ENCODE measurements at places on chromosomes 7 and 10.

GRCh38 chr7:347644-348479, 57.9 kb downstream of the FOXL3 start:
- no peak for DNase-seq

GRCh38 chr7:21131897-21132296, 296.0 kb upstream of the SP4 start:
- no peak for DNase-seq

DNA sequence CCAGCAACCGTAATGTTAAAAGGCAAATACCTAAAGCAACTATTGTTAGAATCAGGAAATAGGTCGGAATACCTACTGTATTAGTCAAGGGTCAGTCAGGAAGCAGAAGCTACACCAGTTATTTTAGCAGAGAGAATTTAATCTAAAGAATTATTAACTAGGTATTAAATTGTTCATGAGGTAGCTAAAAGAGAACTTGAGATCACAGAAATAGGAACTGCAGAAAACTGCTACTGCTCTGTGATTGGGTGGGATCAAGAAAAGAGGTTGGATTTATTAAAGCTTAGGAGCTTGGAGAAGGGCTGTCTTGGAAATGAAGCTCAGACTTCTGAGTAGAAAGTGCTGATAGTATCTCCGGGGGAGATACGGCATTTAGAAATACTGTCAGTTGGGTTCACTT, 20.0 kb upstream of the ZNF438 start:
- DNase-seq = no peak

- DNase-seq = peak; percentile 52
Observed at GRCh38 chr7:2523941-2524807, 4.6 kb downstream of the LFNG start.

DNA sequence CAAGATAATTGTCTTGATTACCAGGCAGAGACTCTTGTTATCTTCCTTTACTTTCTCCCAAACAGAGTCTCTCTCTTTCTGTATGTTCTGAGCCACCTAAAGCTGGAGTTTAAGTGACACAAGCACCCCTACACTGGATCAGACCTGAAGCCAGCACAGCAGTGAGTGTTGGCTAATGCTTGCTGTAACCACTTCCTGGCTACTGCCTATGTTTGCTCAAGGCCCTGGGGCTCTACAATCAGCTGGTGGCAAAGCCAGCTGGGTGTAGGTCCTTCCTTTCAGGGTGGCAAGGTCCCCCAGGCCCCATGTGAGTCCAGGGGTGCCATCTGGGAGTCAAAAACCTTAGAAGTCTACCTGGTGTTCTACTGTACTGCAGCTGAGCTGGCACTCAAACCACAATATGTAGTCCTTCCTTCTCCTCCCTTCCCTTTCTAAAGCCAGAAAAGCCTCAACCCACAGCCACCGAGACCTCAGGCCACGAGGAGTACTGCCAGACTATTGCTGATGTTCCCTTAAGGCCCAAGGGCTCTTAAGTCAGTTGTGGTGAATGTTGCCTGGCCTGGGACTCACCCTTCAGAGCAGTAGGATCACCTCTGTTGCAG, 416.3 kb downstream of the ADRA2A start:
- no peak for DNase-seq

DNA sequence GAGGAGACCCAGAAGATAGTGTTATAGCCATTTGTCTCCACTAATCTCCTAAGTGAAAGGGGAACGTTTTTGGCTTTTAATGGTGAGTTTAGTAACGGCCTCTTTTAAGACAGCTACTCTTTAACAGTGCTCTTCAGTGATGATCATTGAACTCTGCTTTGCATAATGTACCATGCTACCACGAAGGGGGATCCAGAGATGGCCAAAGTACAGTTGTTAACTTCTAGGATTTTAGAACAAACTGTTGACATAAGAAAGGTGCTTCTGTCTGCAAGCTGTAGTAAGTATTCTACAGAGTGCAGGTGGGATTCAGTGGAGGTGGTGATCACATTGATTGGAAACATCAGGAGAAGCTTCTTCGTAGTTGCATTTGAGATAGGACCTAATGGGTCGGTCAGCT, 114.1 kb upstream of the RPA3 start:
- no peak for DNase-seq

DNA sequence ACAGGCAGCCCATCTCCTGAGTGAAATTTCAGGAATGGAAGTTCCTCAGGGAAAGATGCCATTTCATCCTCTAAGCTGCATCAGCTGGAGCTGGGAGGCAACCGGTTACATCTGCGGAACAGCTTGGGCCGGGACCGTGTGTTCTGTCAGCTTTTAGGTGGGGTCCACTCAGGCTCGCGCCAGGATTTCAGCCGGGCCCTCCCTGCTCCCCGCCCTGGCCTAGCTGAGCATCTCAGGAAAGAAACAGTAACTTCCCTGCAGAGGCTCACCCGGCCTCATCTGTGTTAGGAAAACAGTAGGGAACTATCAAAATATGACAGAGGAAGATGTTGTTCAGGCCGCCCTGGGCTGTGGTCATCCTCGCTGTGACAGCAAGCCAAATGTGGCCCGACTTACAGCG, 110.4 kb downstream of the TRIL start:
- no peak for DNase-seq

DNA sequence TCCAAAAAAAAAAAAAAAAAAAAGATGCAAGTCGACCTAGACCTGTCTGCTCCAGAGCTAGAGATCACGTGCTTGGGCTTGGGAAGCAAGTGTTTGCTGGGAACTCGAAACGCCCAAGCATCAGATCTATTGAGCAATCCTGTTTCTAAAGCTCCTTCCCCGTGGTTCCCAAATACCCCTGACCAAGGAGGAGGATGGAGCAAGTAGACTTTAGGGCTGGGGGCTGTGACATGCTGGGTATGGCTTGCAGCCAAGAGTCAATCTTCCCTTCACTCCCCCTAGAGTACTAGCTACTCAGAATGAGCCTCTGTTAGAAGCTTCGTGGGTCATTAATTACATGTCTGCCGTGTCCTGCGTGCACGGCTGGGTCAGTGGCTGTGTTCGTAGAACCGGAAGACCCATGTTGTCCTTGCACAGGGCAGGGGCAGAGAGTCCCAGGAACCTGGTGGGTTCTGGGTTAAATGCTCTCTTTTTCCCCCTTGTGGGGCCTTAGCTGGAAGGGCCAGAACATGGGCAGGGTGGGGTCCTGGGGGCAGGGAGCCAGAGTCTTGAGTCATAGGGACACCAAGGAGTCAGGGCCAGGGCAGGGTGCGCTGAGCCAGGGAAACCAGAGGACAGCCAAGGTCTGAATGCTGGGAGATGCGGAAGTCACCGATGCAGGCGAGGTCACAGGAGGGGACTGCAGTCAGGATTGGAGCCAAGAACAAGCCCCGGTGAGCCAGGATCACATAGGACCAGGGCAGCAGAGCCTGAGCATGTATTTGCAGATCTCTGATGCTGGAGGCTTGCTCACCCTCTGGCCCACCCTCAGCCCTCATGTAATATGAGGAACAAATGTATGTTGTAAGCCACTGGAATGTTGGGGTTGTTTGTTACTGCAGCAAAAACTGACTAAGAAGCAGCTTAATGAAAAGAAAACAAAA, 34.6 kb upstream of the TPST1 start:
- DNase-seq = no peak

- DNase-seq = no peak
Observed at GRCh38 chr7:130734815-130735716, 1.1 kb upstream of the KLF14 start.

GRCh38 chr10:47309408-47310089, 9.6 kb downstream of the GDF10 start:
- no peak for DNase-seq

DNA sequence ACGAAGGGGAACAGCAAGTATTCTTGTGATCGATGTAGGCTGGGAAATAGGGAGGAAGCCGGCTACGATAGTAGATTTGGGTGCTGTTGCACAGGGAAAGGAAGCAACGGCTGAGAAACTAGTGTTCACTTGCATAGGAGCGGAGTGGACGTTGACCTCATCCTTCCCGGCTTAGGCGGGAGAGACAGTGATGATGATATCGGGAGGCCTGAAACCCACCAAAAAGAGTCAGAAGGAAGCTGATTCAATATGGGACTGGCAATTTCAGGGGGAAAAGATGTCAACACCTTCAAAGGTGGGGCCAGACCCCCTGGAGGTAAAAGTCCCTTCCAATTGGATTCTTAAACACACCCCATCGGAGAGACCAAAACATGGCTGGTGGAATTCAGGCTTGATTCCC, 61.3 kb downstream of the CARD11 start:
- DNase-seq = no peak

DNA sequence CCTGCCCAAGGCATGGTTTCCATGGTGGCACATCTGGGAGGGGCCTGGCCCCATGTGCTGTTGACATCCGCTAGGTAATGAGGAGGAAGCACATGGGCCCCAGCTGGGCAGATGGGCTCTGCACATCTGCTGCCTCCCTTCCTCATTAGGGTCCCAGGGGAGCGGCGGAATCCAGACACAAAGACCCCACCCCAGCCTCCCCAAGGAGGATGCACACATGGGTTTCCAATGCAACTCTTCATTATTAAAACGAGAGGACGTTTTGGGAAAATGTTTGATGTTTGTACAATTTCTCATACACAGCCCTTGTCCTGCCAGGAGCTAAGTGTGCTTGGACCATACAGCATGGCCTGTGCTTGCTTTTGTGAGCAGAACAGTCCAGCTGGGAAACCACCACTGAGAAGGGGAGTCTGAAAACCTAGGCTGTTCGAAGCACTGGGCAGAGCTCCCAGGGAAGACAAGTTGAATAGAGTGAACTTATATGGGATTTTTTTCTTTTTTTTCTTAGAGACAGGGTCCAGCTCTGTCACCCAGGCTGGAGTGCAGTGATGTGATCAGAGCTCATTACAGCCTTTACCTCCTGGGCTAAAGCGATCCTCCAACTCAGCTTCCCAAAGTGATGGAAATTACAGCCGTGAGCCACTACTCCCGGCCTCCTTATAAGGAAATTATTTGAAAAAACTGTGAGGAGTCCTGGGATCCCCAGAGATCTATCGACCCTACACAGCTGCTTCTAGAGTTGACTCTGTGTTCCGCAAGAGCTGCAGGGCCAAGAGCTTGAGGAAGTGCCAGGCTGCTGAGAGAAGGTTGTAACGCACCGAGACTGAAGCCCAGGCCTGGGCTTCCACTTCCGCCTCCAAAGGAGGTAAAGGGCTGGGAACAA, 23.4 kb downstream of the FAM107B start:
- peak; percentile 85 for DNase-seq

DNA sequence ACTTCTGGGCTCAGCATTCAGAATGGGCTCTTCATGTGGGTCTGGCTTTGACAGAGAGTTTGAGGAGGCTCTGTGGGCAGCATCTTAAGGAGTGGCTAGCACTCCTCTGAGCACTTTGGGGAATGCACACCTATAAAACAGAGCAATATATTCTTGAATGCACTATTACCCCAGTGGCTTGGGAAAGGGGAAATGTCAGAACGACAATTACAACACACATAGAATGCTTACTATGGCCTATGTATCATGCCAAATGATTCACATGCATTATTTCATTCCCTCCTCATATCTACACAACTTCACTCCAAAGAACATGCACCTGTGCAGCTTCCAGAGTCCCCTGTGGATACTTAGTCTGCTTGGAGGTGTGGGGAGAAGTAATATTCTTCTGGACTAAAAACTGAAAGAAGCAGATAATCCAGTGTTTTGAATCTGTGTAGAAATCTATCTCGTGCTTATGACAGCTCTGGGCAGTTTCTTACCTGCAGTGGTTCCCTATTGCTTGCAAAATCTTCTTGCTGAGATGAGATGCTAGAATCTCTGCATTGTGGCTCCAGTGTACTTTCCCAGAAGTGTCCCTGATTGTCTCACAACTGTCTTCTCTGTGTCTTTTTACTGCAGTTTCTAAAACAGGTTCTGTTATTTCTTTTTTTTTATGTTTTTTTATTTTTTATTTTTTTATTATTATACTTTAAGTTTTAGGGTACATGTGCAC, 5.5 kb upstream of the MGAM start:
- DNase-seq = no peak

DNA sequence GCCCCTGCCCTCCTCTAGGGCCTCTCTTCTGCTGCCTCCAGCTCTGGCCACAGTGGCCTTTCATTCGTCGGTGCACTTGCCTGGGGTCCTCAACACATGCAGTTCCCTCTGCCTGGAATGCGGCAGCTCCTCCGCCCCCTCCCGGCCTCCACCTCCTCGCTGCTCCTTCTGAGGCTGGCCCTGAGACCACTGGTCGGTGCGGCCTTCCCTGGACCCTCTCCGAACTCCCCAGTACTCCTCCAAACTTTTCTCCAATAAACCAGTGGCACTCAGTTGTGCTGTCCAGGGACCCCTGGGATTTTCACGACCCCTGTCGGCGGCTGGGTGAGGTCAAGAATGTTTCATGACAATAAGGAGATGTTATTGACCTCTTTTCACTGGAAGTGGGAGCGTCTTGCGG, 53.5 kb downstream of the BMS1 start:
- no peak for DNase-seq
